GM23248 (cell line): ENCODE measurements at places on chromosomes 2 and 18.

DNA sequence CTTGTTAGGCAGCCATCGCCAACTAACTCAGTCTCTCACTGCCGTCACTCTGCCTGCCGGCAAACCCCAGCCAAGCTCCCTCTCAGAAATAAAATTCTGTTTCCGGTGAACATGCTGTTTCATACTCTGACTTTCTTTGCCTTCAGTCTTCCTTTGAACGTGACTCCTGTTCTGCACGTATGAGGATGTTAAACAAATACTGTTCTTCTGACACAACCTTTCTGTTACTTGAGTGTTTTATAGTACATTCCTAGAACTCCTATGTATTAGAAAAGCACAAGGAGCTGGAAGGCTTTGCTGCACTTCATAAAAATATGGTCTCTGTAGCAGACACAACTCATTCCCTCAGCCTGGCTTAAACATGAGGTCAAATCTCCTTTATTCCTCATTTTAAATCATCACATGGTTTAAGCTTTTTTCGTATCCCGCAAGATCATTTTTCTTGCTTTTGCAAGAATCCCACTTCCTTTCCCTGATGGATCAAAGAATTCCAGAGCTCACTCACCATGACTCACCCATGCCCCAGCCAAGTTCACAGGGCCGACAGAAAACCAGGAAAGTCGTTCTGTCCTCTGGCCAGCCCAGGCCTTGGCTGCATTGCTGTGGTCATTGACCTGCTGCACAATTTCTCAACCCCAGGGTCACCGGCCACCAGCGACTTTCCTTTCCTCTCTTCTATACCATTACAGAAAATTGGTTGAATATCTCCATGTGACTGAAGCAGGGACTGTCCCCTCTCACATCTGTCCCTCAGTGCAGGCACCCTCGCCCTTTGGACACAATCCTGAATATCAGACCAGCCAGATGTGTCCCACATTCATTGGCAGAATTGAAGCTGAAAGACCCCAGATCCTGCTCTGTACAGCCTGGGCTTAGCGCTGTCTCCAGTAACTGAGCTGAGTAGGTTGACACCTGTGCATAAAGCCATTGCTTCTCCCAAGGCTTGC is 183.1 kb upstream of the ARL4C start:
- peak overlapping the region; percentile 47 for H3K4me3 ChIP-seq
- H3K36me3 ChIP-seq = no peaks in the 10 kb centered on the region
- no peaks in the 10 kb centered on the region for H3K27me3 ChIP-seq
- H3K4me1 ChIP-seq = peaks cover 41% of the 10 kb centered on the region
- peak; percentile 91 for DNase-seq

GRCh38 chr2:31987454-31988220 is 23.2 kb downstream of the MEMO1 start:
- peaks cover 12% of the 10 kb centered on the region for H3K4me1 ChIP-seq
- H3K27me3 ChIP-seq = no peaks in the 10 kb centered on the region
- DNase-seq = peak; percentile 83
- H3K27ac ChIP-seq = no peak overlapping the region
- H3K36me3 ChIP-seq = no peaks in the 10 kb centered on the region
- H3K4me3 ChIP-seq = no peak overlapping the region

DNA sequence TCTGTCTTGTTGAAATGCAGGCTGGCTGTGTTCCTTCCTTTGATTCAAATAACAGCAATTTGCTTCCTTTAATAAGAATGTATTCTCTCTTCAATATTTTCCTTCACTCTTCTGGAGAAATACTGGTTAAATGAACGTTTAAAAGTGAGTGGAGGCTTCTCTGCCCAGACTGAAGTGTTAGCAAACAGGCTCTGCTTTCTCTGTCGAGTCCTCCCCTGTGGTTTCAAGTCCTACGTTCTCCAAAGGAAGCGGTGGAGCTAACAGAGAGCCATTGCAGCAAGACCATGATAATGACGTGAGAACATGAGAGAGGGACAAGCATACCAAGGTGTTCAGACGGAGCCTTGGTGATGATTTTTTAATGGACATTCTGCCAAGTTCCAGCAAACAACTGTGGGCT is 26.2 kb upstream of the PID1 start:
- H3K27ac ChIP-seq = no peak overlapping the region
- H3K27me3 ChIP-seq = no peaks in the 10 kb centered on the region
- no peaks in the 10 kb centered on the region for H3K36me3 ChIP-seq
- H3K4me3 ChIP-seq = 0 out of 2 replicates have a peak overlapping the region, but pooled peaks have one; percentile 25
- peaks cover 24% of the 10 kb centered on the region for H3K4me1 ChIP-seq
- DNase-seq = peak; percentile 48

GRCh38 chr2:216690853-216691741 is 4.3 kb downstream of the IGFBP5 start:
- H3K4me1 ChIP-seq = peaks cover 16% of the 10 kb centered on the region
- no peaks in the 10 kb centered on the region for H3K27me3 ChIP-seq
- peak; percentile 81 for DNase-seq
- H3K4me3 ChIP-seq = peak overlapping the region; percentile 69
- peak overlapping the region; percentile 78 for H3K27ac ChIP-seq

DNA sequence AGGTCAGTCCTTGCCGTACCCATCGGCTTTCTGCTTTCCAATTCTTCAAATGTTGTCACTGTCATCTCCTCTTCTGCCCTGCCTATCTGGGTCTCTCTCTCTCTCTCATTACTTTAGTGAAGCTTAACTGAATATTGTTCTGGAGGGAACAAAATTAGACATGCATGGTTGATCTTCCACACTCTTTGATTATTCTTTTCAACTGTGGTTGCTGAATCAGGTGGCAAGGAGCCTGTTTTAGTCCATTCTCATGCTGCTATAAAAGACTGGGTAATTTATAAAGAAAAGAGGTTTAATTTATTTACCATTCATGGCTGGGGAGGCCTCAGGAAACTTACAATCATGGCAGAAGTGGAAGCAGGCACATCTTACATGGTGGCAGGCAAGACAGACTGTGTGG is 157.9 kb downstream of the ARL4C start:
- H3K27ac ChIP-seq = no peak overlapping the region
- H3K36me3 ChIP-seq = no peaks in the 10 kb centered on the region
- no peak for DNase-seq
- H3K27me3 ChIP-seq = no peaks in the 10 kb centered on the region; the same call in 1 of the 2 replicates
- no peak overlapping the region for H3K4me3 ChIP-seq
- 0 out of 2 replicates have a peak, but pooled peaks cover 5% of the 10 kb centered on the region for H3K4me1 ChIP-seq

DNA sequence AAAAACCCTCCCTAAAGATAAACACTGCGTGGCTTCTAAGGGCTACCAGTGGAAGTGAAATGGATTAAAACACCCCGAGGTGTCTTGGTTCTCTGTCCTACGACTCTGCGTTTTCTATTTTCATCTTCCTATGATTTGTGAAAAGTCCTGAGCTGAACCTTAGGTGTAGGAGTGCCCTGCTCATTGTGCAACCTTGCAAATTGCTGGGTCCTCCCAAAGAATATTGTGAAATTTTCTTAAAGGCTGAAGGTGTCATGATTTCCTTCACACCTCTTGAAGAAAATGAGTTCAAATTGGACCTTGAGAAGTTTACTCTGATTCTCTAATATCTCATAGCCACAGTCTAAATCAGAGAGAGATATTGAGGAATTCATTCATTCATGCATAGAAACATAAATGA is 1.8 kb upstream of the SLC19A3 start:
- no peak overlapping the region for H3K4me3 ChIP-seq
- H3K27ac ChIP-seq = no peak overlapping the region
- H3K36me3 ChIP-seq = no peaks in the 10 kb centered on the region

DNA sequence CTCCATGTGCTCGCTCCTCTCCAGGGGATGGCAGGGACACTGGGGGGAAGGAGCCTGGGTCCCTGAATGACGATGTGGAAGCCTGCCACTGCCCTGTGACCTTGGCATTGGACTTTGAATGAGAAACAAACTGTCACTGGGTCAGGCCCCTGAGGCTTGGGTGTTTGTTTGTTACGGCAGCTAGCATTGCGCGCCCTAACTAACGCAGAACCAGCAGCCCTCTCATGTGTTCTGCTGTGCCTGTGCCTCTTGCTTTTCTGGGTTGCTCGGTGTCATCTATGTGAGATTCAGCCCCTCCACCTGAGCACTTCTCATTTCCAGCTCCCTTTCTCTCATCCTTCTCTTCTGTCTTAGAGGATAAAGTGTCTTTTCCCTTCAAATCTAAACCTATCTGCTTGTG is 23.6 kb upstream of the INHBB start:
- H3K4me3 ChIP-seq = no peak overlapping the region
- no peak overlapping the region for H3K27ac ChIP-seq
- no peaks in the 10 kb centered on the region for H3K36me3 ChIP-seq
- DNase-seq = no peak
- H3K4me1 ChIP-seq = peaks cover 9% of the 10 kb centered on the region; the same call in 1 of the 2 replicates
- no peaks in the 10 kb centered on the region for H3K27me3 ChIP-seq

- no peak overlapping the region for H3K27ac ChIP-seq
- no peaks in the 10 kb centered on the region for H3K4me1 ChIP-seq
- peaks cover 65% of the 10 kb centered on the region for H3K27me3 ChIP-seq
Observed at GRCh38 chr2:70656421-70657010, 102.9 kb upstream of the TGFA start.

DNA sequence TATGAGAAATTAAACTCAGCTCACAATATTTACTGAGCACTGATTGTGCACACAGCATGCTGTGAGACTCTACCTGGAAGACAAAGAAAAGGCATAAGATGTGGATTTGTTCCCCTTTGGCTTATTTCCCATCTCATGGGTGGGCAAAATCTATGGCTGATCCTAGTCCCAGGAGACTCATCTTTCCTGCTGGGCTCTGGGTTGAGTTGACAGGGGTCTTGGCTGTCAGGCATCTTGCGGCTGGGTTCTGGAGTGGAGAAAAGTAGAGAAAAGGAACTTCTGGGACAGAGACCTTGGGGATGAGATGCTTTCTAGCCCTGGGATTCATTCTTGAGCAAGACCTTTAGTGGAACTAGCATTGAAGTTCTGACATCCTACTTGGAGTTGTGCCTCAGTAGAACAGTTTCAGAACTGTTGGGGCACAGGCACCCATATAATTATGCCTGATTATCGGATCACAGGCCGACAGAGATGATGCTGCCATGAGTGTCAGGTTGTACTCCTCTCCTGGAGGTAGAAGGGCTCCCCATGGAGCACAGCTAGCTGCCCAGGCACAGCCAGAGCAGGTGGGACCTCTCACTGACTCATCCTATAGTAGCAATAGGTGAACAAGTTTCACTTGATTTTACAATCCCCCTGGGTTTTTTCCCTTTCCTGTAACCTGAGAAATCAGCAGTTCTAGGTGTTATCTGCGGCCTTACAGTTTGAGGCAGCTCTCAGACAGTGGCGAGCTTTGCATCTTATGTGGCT is 260.9 kb downstream of the CYRIA start:
- H3K36me3 ChIP-seq = no peaks in the 10 kb centered on the region
- no peaks in the 10 kb centered on the region for H3K27me3 ChIP-seq
- no peak overlapping the region for H3K27ac ChIP-seq
- H3K4me1 ChIP-seq = no peaks in the 10 kb centered on the region
- H3K4me3 ChIP-seq = no peak overlapping the region

GRCh38 chr2:65602603-65603235 is 170.3 kb upstream of the SPRED2 start:
- no peak overlapping the region for H3K4me3 ChIP-seq
- H3K4me1 ChIP-seq = 0 out of 2 replicates have a peak, but pooled peaks cover 3% of the 10 kb centered on the region
- H3K27ac ChIP-seq = no peak overlapping the region
- no peaks in the 10 kb centered on the region for H3K27me3 ChIP-seq
- DNase-seq = no peak
- no peaks in the 10 kb centered on the region for H3K36me3 ChIP-seq
